Bronchus fibroblast of lung (primary cell): ENCODE measurements at places on chromosomes 4 and X. TPM values are rescaled to one million over a fixed set of nuclear protein-coding genes. Genes with fewer than 3 reads are reported as not detected.

The CSAG3 gene
- total RNA-seq = not detected in 2 replicates

The PDE6B gene
- 2.5 and 6.7 TPM in 2 replicates for total RNA-seq

The MAOA gene
- 45.0 and 45.4 TPM in 2 replicates for total RNA-seq

The GPC4 gene
- 0.34 and 0.74 TPM in 2 replicates for total RNA-seq

The TLR2 gene
- 1.8 and 1.9 TPM in 2 replicates for total RNA-seq

The GSPT2 gene
- total RNA-seq = 4.9 and 5.2 TPM in 2 replicates

The ANXA5 gene
- total RNA-seq = 509 and 578 TPM in 2 replicates

The REELD1 gene
- total RNA-seq = not detected in 2 replicates

The TMEM131L gene
- 5.6 and 6.7 TPM in 2 replicates for total RNA-seq

The IL13RA2 gene
- total RNA-seq = 0.30 TPM in 1 of 2 replicates, not detected in the other

The DMRTC1 gene
- total RNA-seq = not detected in 2 replicates

The STS gene
- total RNA-seq = 1.5 and 1.7 TPM in 2 replicates

The KIT gene
- total RNA-seq = under 0.01 and 0.17 TPM in 2 replicates
